Spinal cord (tissue), 10 donors: ENCODE measurements at places on chromosomes 1 and 21.

- no peak for DNase-seq
Observed at GRCh38 chr21:33781121-33781520, 134.5 kb downstream of the ATP5PO start.

- no peak for DNase-seq
Observed at GRCh38 chr1:8902765-8903164, 24.3 kb upstream of the ENO1 start.

GRCh38 chr21:28633839-28634555 is 358.7 kb downstream of the LTN1 start:
- no peak for DNase-seq

GRCh38 chr1:226696547-226696946 is 42.5 kb downstream of the ITPKB start:
- no peak for DNase-seq

GRCh38 chr1:181219938-181220337 is 131.4 kb downstream of the IER5 start:
- no peak for DNase-seq

DNA sequence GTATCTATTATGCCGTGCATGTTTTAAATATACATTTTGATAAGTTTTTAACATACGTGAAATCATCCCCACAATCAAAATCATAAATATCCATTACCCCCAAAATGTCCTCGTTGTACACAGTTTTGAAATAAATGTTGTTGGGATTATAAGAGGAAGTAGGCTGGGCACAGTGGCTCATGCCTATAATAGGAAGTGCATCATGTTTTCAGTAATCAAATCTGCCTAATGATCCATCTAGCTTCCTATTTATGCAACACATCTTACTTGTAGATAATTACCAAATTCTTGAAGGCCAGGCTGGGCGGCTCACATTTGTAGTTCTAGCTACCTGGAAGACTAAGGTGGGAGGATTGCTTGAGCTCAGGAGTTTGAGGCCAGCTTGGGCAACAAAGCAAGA is 15.0 kb upstream of the IFNGR2 start:
- no peak for DNase-seq

GRCh38 chr1:184101571-184101970 is 50.0 kb downstream of the TSEN15 start:
- DNase-seq: no peak

GRCh38 chr1:112335351-112335750 is 60.7 kb upstream of the CTTNBP2NL start:
- no peak for DNase-seq

- DNase-seq: no peak
Observed at GRCh38 chr1:208581209-208581608, 337.0 kb upstream of the PLXNA2 start.

- no peak for DNase-seq
Observed at GRCh38 chr21:41722052-41723018, 44.5 kb downstream of the RIPK4 start.

DNA sequence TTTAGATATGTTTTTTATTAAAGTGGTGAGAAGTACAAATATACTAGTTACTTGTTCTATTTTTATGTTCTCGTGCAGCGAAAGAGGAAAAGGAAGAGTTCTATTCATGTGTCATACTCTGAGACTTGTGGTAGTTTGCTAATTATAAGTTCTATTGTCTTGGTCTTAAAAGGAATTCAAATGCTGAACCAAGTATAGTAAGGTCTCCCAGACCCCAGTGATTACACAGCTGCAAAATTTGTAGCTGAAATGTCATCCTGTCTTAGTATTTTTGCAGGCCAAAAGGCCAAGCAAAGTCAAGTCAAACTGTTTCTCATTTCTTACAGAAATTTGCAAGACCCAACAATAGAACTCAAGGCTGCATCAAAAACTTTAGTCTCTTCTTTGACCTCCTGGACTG is 268.7 kb downstream of the CHRM3 start:
- no peak for DNase-seq

GRCh38 chr1:17777330-17777729 is 22.2 kb downstream of the ACTL8 start:
- no peak for DNase-seq

- DNase-seq: no peak
Observed at GRCh38 chr1:156055281-156056048, 883 bp downstream of the LAMTOR2 start.

DNA sequence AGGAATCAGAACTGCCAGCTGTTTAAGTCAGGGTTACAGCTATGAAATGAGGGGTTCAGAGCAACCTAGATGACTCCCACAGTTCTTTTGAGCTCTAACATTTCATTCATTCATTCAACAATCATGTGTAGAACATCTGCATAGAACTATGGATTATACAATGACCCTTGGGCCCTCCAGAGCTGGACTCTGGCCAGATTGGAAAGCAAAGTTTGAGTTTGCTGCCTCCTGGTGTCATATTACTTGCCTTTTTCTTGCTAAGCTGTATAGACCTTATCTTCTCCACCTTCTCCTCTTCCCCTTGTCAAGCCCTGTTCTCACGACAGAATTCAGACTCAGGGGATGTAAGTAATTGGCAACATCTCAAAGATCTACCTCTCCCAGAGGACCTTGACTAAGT is 4.0 kb downstream of the CASQ2 start:
- DNase-seq: no peak

- no peak for DNase-seq
Observed at GRCh38 chr1:181033128-181033798, 520 bp upstream of the MR1 start.

- no peak for DNase-seq
Observed at GRCh38 chr1:222233444-222234158, 314.3 kb downstream of the HHIPL2 start.

DNA sequence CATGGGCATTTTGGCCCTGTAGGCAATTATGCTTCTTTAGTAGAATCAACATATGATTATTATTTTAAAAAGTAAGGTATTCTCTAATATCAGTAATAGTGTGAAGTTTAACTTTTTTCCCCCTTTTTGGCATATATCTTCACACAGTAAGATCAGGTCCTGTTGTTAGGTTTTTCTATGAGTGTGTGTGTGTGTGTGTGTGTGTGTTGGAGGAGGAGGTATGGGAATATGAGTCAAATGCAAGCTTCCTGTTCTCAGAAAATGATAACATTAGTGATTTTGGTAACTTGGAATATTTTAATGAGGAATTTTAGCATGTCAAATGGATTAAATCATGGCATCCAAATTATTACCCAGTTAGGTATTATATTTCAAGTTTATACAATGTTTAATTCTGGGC is 65.8 kb upstream of the BCL10 start:
- DNase-seq: no peak

DNA sequence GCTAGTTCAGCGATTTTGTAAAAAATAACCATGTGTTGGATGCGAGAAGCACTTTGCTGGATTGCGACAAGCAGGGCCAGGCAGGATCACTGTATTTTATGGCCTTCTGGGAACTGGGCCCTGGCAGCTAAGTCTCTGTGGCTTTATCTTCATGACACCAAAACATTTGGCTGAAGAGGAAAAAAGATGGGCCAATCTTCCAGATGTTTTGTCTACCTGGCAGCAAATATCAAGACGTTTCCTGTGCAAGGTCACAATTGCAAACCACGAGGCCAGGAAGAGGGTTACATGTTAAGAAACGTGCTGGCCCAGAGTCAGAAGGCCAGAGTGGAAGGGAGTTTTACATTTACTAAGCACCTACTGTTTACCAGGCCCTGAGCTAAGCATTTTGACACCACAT is 22.1 kb downstream of the GRIK3 start:
- no peak for DNase-seq

DNA sequence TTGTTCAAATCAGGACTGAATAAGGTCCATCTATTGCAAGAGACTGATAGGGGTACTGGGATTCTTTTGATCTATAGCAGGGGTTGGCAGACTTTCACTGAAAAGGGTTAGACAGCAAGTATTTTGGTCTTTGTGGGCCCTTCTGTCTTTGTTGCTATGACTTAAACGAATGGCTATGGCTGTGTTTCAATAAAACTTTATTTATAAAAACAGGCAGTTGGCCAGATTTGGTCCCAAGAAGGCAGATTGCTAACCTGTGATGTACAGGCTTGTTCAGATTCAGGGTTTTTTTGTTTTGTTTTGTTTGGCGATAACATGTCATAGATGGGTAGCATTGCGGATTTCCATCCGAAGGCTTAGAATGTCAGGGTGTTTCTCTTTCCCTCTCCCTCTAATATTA is 3.9 kb upstream of the BACE2 start:
- DNase-seq: no peak

DNA sequence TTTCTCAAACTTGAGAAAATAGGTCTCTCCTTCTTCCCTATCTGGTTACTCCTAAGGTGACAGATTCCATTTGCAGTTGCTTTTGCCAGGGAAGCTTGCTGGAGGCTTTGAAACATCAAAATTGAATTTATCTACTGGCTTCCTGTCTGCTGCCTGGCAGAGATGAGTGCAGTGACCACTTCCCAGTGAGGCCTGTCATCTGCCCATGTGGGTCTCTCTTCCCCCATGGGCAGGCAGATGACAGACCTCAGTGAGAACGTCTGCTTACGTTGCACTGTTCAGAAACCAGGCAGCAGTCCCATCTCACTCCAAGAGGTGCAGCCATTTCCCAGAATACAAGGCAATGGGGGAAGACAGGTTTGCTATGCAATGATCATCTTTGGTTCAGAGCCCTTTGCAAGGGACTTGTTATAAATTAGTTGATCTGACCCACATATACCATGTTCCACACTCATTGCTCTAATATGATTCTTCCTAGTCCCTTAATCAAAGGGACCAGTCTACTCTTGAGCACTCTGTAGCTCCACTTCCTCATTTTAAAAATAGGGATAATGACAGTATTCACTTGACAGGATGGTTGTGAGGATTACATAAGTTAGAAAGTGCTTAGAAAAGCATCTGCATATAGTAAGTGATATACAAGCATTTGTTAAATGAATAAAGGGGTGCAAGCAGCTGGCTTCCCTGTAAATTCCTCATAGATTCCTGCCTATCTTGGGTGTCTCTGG is 10.6 kb downstream of the PGBD5 start:
- DNase-seq: no peak

GRCh38 chr1:11134251-11134897 is 34.7 kb upstream of the EXOSC10 start:
- DNase-seq: no peak

- no peak for DNase-seq
Observed at GRCh38 chr1:64864018-64864940, 102.1 kb downstream of the JAK1 start.

DNA sequence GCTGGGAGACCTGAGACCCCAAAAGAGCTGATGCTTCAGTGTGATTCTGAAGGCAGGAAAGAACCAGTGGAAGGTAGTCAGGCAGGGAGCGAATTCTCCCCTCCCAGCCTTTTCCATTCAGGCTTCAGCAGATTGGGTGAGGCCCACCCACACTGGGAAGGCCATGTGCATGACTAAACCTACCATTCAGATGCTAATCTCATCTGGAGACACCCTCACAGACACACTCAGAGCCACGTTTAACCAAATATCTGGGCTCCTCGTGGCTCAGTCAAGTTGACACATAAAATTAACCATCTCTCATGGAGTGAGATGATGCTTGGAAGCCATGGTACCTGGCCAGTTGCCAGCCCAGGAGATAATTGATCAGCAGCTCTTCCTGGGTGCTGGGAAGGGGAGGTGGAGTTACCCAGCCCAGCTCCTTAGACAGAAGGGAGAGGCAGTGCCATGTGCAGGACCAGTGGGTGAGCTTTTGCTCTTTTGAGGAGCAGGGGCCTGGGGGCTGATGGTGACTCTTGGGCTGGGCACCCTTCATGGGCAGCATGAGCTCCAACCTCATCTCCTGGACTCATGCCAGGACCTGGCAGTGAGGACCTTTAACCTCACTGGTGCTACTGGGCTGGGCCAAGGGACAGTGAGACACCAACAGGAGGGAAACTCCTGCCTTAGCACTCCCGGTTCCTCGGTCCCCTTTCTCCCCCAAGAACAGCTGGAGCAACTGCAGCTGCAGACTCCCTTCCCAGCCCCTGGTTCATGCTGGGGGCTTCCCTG is 89.0 kb upstream of the ACTL8 start:
- no peak for DNase-seq

GRCh38 chr1:93358293-93358692 is 12.6 kb downstream of the DR1 start:
- DNase-seq: no peak

DNA sequence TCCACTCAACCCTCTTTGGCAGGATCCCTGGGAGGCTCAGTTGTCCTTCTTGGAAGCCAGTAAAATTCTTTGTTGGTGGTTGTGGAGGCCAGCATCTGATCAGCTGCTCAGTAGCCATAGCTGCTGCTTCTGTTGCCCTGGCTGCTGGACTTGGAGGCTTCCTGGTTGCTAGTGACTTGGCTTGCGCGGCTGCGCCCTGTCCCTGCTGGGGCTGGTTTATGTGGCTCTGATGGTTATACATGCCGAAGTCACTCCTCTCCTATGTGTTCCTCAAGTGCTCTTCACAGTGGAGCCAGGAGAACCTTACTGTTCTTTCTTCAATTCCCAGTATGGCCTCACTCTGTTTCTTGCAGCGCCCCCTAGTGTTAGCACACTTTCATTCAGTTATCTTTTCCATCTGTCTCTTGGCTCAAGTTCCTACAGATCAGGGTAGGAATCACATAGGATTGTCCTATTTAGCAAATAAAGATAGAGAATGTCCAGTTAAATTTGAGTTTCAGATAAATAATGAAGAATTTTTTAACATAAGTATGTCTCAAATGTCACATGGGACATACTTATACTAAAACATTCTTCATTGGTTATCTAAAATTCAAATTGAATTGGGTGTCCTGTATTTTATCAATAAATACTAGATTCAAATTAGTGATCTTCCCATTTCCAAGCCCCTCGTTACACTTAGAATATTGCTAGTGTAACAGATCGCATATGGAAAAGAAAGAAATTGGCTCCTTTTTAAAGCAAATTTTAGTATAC is 176.5 kb downstream of the TGFB2 start:
- DNase-seq: no peak

GRCh38 chr1:217078078-217078690 is 355.0 kb upstream of the ESRRG start:
- DNase-seq: no peak

GRCh38 chr1:7561331-7561921 is 209.7 kb upstream of the VAMP3 start:
- DNase-seq: no peak

- no peak for DNase-seq
Observed at GRCh38 chr21:40271164-40271563, 403.9 kb downstream of the PCP4 start.

DNA sequence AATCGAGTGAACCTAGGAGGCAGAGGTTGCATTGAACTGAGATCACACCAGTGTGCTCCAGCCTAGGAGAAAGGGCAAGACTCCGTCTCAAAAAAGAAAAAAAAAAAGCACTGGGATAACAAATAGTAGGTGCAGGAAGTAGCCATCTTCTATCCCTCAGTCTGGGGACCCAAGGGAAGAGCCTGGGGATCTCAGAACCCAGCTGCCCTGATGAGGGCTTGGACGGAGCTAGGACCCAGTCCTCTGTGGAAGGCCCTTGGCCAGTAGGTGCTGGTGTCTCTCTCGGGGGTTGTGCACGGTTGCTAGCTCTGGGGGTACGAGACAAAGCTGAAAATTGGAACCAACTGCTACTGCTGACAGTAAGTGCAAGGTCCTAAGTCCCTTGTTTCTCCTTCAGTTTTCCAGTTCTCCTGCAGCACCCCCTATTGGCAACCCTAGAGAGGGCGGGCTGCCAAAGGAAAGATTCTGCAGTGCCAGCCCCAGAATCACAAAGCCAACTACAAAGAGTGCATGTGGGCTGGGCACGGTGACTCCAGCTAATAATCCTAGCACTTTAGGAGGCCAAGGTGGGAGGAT is 57.6 kb upstream of the KIF1B start:
- peak; percentile 50 for DNase-seq

- no peak for DNase-seq
Observed at GRCh38 chr1:11784993-11785769, 20.6 kb downstream of the MTHFR start.
